Hematopoietic multipotent progenitor cell treated with erythropoietin and hydrocortisone succinate and interleukin-3 and kit ligand, for 6 days (in vitro differentiated cells): ENCODE measurements at places on chromosomes 3 and 15.
A peak's percentile ranks its signal among the peaks of the same experiment; 100 is the strongest.

DNA sequence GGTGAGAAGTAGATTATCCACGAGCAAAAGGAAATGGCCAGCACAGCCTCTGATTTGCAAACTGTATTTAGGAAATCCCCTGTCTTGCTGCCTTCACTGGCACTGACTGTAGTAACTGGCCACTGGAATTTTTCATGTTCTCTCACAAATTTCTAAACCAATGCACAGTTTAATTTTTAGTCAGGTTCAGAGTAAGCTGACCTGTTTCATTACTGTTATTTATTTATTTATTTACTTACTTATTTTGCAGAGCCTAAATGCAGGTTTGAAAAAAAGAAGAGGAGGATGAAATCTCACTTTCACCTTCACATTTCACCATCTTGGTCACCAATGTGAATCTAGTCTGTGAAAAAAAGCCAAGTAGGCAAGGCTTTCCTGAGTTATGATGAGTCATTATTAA, 291.0 kb downstream of the PLOD2 start:
- DNase-seq = no peak

- DNase-seq = peak; percentile 24
Measured at GRCh38 chr3:48187301-48187578, 977 bp downstream of the CDC25A start.

DNA sequence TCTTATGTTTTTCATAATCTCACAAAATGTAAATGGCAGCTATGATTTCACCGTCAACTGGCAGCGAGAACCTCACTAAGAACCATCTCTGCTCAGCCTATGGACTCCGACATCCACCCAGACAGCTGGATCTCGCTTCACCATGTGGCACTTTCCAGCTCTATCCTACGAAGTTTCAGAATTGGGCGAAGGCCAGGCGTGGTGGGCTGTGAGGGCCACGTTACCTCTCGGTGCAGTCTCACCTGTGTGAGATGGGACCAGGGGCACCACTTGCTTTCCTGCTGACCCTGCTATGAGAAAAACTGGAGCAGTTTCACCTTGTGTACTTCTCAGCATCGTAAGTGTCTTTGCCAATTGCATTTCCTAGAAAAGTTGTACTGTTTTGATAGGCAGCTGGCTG, 32.3 kb downstream of the CHDH start:
- DNase-seq = no peak

GRCh38 chr3:46926447-46926846, 48.9 kb downstream of the PTH1R start:
- DNase-seq = no peak

- DNase-seq = no peak
Measured at GRCh38 chr15:82292271-82292670, 29.7 kb downstream of the SAXO2 start.

DNA sequence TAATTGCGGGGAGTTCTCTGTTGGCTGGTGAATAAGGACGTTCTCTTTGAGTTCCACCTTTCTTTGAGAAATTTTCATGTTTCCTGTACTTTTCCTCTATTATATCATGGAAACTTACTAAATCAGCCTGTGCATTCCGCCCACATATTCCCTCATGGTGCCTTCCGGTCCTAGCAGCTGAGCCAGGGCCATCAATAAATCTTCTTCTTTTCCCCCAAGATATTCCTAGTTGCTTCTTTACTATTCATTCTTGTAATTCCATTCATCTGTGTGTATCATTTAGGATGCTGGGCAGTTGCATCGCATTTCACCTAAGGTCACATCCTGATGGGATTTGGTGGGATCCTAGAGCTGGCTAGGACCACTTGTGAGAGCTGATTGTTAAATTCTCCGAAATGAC, 139.2 kb downstream of the RBMS3 start:
- DNase-seq = no peak

- DNase-seq = no peak
Measured at GRCh38 chr3:146831659-146832058, 226.5 kb upstream of the PLSCR5 start.

DNA sequence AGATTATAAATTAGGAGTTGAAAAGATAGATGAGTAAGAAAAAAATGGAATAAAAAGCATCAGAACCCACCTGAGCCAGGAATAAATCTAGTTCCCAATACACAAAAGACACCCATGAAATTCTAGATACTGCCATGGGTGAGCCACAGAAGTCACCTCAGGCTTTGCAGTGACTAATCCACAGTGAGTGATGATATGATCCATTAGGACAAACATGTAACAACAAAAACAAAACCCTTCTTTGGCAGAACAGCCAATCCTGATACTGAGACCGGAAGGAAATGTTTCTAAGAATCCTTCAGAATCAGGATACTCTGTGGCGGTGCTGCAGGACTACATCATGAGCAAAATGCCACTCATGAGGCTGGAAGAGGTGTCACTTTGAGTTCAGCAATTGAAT, 15.0 kb upstream of the MINDY4B start:
- DNase-seq = no peak

DNA sequence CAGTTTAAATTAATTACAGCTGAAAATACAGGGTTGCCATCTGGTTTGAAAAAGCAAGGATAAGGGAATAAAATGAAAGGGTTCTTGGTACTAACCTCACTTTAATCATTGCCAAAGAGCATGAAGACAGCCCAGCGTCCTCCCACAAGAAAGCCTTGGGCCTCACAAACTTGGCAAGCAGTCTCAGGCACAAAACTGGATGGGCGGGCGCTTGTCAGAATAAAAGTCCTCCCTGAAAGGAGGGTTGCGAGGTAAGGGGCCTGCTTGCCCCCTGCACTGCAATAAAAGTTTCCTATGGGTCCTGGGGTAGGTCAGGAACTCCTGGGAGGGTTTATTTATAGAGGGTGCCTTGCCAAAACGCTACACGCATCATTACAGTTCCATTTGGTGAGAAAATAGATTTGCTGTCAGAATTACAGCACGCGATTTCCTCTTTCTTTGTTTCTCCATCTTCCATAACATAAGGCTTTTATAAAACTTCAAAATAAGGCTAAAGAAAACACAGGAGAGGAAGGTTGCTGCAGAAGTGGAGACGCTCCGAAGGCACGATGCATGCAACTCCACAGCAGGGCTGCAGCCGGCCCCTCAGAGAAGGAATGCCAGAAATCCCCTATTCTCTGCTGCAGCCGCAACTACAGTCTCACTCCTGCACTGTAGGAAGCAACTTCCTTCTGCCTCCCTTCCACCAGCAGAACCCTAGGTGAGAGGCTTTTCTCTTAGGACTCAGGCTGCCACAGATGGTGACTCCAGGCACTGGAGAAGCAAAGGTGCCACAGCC, 61.3 kb downstream of the VGLL4 start:
- DNase-seq = peak; percentile 72

GRCh38 chr15:52291204-52291603, 4.4 kb downstream of the MYO5C start:
- no peak for DNase-seq

- no peak for DNase-seq
Measured at GRCh38 chr3:31369637-31370379, 162.9 kb upstream of the STT3B start.

DNA sequence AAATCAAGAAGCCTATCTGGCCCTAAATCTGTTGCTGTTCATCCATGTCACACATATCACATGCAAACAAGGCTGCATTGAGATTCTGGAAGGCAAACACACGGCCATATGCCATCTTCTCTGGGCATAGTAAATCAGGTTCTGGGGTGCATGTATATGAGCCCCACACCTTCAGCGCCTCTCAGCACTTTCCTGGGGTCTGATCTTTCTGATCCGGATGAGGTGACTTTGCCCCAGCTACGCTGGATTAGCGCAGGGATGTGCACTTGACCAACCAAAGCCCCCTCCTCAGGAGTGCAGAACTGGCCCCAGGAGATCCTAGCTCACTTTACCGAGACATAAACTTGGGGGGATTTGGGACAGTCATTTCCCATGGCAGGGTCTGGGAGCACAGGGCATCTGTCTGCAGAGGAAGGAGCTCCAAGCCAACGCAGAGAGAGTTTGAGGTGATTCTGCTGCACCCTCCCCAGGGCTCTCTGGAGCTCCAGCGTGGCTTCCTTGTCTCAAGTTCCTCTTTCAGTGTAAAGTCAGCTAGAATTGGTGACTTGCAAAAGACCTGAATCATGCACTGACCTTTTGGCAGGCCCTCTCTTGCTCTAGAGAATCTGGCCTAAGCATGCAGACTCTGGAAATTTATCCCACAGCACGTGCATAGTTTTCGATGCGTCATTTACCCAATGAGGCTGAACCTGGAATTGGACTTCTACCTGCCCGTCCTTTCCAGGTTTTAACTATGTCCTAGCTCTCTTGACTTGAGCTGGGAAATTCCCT, 63.5 kb upstream of the KLF13 start:
- peak; percentile 87 for DNase-seq
